ENCODE measurements at places on chromosomes 11 and 22. TPM values are rescaled to one million over a fixed set of nuclear protein-coding genes. Genes with fewer than 3 reads are reported as not detected.

GRCh38 chr22:50545522-50546325 lies at the start of gene KLHDC7B:
TSS of gene KLHDC7B (plus strand) at chr22:50545899. CDS start at chr22:50546244, 345 bp downstream.
- DNase-seq, result no peak

GRCh38 chr11:106242718-106243415 lies 165.4 kb downstream of the AASDHPPT start:
- no peak for DNase-seq

Gene USP35
- total RNA-seq, result 3.7 TPM

Gene SPI1
- total RNA-seq, result not detected

Gene OR52I1
- total RNA-seq, result not detected

DNA sequence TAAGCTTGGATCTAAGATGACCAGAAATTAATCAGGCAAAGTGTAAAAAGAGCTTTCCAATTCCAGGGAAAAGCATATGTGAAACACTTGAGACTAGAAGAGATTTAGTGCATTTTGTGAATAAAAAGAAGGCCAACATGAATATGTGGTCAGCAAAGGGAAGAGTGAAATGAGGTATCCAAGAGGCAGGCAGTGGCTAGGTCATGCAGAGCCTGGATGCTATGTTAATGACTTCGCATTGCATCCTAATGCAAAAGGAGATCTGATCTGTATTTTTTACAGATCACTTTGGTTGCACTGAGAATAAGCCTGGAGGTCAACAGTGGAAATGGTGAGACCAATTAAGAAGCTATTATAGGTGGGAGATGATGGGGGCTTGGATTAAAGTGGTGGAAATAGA lies 641.3 kb upstream of the CCDC90B start:
- no peak for DNase-seq

Data from bronchial epithelial cell (primary cell).